ENCODE measurements at places on chromosomes 4 and X. TPM values are rescaled to one million over a fixed set of nuclear protein-coding genes. Genes with fewer than 3 reads are reported as not detected.

- DNase-seq: no peak
Observed at GRCh38 chrX:45449982-45450381, 249.3 kb upstream of the DIPK2B start.

- no peak for DNase-seq
Observed at GRCh38 chrX:9980927-9981326, 13.8 kb downstream of the CLDN34 start.

DNA sequence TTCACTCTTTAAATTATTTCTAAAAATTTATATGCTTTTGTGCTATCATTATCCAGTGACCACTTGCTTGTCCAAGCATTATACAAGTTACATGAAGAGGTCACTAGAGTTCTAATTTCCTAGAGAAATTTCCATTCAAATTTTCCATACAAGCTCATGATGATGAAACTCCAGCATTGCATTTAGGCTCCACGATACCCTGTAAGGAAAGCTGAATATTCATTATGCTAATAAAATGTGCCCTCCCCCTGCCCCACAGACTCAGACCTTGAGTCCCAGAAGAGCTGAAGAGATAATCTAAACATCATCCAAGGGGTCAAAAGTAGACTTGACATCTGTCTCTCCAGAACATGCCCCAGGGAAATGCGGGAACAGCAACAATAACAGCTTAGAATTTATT lies 19.6 kb upstream of the FAM156A start:
- DNase-seq: no peak

GRCh38 chrX:15856636-15857035 lies 2.0 kb upstream of the AP1S2 start:
- DNase-seq: no peak

DNA sequence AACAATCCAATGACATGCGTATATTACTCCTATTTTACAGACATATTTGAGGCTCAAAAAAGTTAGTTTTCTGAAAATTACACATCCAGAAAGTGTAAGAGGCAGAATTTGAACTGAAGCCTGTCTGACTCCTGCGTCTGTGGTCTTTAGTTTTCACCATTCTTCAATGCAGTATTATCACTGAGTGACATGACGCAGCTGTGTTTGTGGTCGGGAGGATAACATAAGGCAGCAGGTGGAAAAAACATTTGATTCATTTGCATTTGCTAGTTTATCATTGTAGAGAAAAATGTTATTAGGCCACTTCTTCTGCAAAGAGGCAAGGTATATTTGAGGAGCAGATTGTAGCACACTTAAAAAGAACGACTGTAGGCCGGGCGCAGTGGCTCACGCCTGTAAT lies 186.7 kb downstream of the TENM3 start:
- no peak for DNase-seq

GRCh38 chrX:120321520-120322281 lies 10.4 kb upstream of the TMEM255A start:
- DNase-seq: no peak

DNA sequence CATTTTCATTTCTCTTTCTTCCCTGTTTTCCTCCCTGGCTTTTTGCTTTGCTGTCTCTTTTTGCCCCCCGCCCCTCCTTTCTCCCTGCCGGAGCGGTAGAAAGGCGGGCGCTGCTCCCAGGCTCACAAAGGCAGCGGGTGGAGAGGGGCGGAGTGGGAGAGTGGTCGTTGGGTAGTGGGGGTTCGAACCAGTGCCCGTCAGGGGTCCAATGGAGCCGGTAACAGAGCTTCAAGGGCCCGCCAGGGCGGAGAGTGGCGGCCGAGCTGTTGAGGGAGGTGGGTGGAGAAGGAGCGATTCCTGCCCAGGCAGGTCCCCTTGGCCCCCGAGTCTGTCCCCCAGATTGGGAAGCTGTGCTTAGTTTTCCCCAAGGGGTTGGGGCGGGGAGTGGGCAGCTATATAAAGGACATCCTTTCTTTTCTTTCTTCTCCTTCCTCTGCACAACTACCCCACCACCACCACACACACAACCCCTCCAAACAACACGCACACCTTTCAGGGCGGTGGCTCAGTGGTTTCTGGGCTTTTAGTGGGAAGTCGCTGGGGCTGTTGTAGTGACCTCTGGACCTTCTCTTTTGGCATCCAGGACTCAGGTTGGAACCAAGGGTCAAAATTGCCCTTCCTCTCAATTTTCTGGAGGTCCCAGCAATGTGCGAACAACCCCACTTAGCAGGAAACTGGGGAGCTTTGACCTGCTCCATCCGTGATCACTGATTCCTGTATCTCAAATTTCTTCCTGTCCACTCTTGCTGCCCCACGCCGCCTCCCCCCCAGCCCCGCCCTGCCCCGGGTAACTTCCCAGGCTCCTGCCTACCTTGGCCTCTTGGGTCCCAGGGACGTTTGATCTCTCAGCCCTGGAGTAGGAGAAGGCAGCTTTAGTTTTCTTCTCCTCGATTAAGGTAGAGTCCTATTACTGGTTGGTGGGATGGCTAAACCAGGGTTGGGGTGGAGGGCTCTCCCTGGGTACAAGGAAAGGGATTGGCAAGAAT lies 1.9 kb downstream of the EFNB1 start:
- DNase-seq: no peak

DNA sequence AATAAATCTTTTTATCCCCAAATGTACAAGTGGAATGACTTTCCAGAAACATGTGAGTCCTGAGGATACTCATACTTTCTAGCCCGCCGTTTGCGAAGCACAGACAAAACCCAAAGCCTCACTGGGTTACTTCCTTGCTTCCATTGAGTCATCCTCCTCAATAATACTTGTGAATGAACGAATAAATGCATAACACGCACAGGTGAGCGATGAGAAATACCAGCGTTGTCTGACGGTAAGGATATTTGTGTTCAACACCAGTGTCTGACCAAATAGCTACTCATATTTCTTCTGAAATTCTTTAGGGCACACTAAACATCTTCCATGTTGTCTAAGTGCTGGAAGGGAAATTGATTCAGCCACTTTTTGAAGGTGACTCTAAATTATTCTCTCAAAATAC lies 36.0 kb downstream of the CCNG2 start:
- no peak for DNase-seq

GRCh38 chrX:155637714-155638113 lies 25.0 kb upstream of the TMLHE start:
- no peak for DNase-seq

DNA sequence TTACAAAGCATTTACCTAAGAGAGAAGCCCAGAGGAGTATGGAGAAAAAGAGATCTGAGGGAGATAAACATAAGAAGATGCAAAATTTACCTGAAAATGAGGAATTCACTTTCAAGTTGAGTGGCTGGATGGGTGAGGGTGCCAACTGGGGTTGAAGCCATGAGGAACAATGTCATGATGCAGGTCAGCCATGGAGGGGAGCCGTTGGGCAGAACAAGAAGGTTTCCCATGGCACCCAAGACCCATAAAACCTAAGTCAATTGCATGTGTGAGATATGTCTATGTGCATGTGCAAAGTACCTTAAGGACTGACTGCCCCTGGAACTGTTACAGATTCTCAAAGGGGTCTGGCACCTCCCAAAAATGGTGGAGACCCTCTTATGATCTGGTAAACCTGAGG lies 46.6 kb upstream of the PRRG1 start:
- DNase-seq: peak; percentile 8

- no peak for DNase-seq
Observed at GRCh38 chr4:91058345-91058744, 931.2 kb downstream of the CCSER1 start.

DNA sequence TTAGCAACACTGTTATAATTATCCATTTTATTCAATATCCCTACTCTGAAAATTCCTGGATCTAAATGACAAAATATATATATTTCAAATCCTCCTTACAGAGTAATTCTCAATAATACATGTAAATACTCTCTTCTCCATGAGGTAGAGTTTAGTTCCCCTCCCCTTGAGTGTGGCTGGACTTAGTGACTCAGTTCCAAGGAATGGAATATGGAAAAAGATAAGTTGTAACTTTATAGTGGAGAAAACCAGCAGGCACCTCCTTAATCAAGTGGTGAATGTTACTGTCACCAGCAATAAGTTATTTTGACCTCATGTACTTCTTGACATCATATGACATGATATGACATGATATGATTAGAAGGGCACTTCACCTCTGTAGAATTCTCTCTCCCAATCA lies 302.0 kb downstream of the RAB28 start:
- DNase-seq: no peak

DNA sequence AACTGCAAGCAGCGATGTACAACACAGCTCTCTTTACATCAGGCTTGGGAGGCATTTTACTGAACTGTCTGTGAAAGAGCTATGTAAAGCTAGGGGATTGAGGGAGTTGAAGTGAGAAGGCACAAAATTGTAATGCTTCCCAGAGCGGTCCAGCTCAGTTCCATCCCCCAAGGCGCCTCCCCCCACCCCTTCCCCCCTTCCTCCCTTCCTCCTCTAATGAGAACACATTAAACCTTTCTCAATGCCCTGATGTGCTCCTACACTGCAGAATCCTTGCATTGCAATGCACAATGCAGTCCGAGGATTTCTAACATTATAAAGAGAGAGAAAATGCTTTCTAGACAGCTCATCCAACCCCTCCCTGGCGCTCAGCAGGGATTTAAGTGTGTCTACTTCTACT lies 73.9 kb downstream of the CXXC4 start:
- DNase-seq: no peak

DNA sequence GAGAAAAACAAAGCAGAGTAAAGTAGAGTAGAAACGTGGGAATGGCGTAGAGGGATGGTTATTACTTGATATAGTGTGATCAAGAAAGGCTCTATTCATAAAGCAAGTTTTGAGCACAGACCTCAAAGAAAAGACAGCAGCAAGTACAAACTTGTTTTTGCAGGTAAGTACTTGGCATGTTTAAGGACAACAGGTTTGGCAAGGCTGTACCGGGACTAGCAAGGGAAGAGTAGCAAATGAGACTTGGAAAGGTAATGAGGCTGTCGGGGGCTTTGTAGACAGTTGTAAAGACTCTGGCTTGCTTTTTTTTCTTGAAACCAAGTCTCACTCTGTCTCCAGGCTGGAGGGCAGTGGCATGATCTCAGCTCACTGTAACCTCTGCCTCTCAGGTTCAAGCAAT lies 40.9 kb downstream of the NEK1 start:
- DNase-seq: no peak

DNA sequence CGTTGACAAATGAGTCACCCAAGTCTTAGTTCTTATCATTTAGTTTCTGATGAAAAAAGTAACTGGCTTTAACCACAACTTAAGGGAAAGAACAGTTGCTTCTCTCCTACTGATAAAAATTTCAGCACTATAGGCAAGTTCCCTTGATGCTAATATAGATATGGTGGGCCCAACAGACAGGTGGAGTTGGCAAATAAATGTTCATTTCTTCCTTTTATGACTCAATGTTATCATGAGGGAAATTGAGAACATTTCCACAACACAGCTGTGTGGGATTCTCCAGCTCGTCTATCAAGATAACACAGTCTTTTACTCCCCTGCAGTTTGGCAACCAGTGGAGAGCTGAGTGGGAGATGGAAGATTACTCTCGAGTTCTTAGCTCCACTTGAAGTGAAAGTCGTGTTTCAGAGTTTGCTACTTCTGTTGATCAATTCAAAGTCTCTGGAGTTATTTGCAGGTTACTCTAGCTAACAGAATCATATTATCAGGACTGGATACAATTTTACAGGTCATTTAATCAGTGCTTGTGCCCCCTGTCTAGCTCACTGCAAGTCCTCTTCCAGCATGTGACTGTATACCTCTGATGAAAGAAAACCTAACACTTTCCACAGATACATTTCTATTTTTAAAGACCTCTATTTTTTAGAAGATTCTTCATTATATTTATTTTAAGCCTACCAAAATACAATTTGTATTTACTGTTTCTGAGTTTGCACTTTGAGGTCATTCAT lies 270.6 kb upstream of the GK2 start:
- no peak for DNase-seq

- DNase-seq: no peak
Observed at GRCh38 chr4:38678078-38678477, 14.1 kb downstream of the KLF3 start.

- DNase-seq: no peak
Observed at GRCh38 chr4:88481537-88481936, 24.6 kb downstream of the HERC5 start.

- no peak for DNase-seq
Observed at GRCh38 chr4:8201321-8201781, 2.3 kb downstream of the SH3TC1 start.

GRCh38 chrX:15877380-15877779 lies 22.8 kb upstream of the AP1S2 start:
- DNase-seq: no peak

- no peak for DNase-seq
Observed at GRCh38 chr4:123995936-123996335, 599.3 kb downstream of the SPRY1 start.

The NMU gene
- total RNA-seq: not detected

The GRIA2 gene
- not detected for total RNA-seq

The CXCL1 gene
- 4.3 TPM for total RNA-seq

The KLHL13 gene
- total RNA-seq: 16.5 TPM

The CTAG1B gene
- total RNA-seq: not detected

The FAM47A gene
- not detected for total RNA-seq

The RASSF6 gene
- 0.06 TPM for total RNA-seq

The NPY2R gene
- total RNA-seq: not detected

The GABRQ gene
- total RNA-seq: not detected

All from heart right ventricle (tissue), 16 donors.